ENCODE measurements at places on chromosomes 12 and 14.

GRCh38 chr12:117051380-117051779, 47.8 kb downstream of the TESC start:
- no peak for DNase-seq

DNA sequence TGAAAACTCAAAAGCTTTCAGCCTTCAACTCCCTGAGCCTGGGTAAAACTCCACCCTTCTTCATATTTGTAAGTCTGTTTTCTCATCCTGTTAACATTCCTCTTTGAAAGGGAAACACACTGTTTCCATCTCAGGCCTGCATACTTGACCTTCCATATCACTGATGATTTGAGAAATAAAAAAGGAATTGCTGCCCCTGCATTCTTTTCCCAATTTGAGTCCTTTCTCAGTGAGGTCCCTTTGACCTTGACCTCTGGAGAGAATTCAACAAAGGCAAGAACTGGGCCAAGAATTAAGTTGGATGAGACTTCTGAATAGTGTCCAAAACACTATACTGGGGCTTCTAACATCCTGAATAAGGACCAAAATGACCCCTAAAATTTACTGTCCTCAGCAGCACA, 108.0 kb downstream of the AEBP2 start:
- DNase-seq: no peak

GRCh38 chr12:8120072-8120713, 3.2 kb upstream of the CLEC4A start:
- no peak for DNase-seq

DNA sequence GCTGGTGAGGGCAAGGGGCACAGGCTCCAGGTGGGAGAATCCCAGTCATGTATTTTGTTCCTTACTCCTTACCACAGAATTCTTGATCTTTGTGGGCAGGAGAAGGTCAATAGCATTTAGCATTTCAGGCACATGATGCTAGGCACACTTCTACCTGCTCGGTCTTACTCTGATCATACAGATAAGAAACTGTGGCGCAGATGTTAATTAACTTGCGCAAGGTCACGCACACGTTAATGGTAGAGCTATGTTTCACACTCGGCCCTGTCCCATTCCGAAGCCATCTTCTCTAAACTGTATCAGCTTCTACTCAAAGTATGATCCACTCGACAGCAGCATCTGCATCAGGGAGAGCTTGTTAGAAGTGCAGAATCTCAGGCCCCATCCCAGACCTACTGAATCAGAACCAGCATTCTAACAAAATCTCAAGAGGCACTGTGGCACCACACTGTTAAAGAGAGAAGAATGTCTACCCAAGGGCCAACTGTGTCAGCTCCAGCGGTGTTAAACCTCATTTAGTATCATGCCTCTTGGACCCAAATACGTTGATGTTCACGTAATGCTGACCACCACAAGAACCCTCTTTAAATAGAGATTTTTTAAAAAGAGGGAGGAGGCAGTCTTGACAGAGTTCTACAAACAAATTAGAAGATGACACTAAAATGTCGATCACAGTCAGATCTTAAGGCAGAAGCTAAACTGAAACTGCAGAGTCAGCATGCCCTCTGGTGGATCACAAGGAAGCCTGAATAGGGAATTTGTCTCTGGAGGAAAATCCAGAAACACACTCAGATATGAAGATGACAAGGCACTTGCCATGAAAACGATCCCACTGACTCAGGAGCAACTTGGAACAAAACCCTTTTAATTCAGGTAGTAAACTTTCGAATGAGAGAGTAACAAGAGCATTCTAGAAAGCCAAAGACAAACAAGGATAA, 7.3 kb downstream of the STXBP6 start:
- no peak for DNase-seq

- DNase-seq: no peak
Observed at GRCh38 chr12:24436667-24437066, 487.2 kb upstream of the SOX5 start.

Measured in stimulated activated CD8-positive, alpha-beta memory T cell treated with anti-CD3 and anti-CD28 coated beads, Interleukin-4, amount 100 ng/mL, for 1 hour (primary cell).